ENCODE measurements at places on chromosomes 7 and 10. TPM values are rescaled to one million over a fixed set of nuclear protein-coding genes. Genes with fewer than 3 reads are reported as not detected.

UTF1 gene
- total RNA-seq: not detected

MYOZ1 gene
- not detected for total RNA-seq

GHRHR gene
- not detected for total RNA-seq

CABCOCO1 gene
- 3.5 TPM for total RNA-seq

MARCHF5 gene
- total RNA-seq: 14.1 TPM

SLC39A12 gene
- total RNA-seq: not detected

FFAR4 gene
- total RNA-seq: not detected

FAM241B gene
- not detected for total RNA-seq

IFIT1 gene
- total RNA-seq: 19.7 TPM

RPP30 gene
- total RNA-seq: 47.1 TPM

C10orf105 gene
- total RNA-seq: not detected

SPAM1 gene
- not detected for total RNA-seq

TCF7L2 gene
- total RNA-seq: 10.6 TPM

NEBL gene
- under 0.01 TPM for total RNA-seq

KCNMA1 gene
- total RNA-seq: 77.8 TPM

RBM20 gene
- not detected for total RNA-seq

POLR2J2 gene
- total RNA-seq: 8.3 TPM

GRCh38 chr7:791519-791918, 40.8 kb upstream of the SUN1 start:
- DNase-seq: no peak

DNA sequence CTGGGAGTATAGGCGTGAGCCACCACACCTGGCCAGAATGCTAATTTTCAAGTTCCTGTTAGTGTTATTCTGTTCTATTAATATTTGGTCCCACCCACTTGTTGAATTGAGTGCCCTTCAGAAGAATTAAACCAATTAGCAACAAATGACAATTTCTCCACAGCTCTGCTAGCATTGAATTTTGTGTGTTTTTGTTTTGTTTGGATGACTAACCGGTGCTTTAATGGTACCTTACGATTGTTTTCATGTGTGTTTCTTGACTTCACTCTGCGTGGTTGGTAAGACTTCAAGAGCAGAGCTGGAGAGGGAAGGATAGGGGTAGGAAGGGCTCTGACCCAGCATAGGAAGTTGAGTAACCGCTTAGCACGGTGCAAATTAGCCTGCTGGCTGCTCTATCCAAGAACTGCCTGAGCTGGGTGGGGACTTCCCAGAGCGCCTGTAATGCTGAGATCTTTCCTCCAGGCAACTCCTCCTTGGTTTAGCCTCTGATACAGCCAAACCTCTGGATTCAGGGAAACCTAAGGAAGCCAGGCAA, 4.6 kb downstream of the ARPC1B start:
- DNase-seq: peak; percentile 99

GRCh38 chr7:50828116-50828515, 45.4 kb upstream of the GRB10 start:
- no peak for DNase-seq

DNA sequence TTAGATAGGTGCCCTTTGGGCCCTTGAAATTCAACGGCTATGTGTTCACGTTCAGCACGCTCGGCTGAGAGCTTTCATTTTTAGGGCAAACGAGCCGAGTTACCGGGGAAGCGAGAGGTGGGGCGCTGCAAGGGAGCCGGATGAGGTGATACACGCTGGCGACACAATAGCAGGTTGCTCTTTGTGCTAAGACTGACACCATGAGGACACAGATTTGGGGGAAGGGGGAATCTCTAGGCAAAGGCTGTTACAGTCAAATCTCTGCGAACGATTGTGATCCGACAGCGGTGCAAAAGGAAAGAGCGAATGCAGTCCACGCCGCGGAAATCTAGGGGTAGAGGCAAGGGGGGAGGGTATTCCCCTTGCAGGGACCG, 667 bp downstream of the KLLN start:
- no peak for DNase-seq

DNA sequence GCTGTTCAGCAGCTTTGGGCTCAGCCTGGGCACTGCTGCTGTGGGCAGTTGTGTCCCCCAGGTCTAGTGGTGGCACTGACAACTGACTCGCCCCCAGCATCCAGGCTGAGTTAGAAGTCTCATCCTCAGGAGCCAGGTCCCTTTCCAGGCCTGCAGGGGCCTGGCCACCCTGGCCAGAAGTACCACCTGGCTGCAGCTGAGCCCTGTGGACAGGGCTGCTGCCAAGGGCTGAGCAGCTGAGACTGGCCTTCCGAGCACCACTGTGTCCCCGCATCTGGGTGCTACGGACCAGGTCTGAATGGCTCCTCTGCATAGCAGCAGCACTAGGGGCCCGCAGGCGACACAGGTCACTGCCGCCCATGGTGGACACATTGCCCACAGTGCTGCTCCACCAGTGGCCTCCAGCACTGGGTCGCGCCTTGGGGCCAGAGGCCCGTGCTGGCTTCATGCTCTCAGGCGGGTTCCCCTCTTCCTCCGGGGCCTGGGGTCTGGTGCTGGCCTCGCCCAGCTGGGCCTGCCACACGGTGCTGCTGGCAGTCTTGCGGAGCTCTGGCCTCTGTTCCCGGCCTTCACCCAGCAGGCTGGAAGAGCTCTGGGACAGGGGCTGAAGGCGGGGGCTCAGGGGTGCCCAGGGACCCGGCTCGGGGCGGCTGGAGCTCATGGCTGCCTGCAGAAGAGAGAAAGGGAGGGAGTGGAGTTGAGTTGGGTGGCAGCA, 6.2 kb downstream of the GPRIN2 start:
- peak; percentile 84 for DNase-seq

DNA sequence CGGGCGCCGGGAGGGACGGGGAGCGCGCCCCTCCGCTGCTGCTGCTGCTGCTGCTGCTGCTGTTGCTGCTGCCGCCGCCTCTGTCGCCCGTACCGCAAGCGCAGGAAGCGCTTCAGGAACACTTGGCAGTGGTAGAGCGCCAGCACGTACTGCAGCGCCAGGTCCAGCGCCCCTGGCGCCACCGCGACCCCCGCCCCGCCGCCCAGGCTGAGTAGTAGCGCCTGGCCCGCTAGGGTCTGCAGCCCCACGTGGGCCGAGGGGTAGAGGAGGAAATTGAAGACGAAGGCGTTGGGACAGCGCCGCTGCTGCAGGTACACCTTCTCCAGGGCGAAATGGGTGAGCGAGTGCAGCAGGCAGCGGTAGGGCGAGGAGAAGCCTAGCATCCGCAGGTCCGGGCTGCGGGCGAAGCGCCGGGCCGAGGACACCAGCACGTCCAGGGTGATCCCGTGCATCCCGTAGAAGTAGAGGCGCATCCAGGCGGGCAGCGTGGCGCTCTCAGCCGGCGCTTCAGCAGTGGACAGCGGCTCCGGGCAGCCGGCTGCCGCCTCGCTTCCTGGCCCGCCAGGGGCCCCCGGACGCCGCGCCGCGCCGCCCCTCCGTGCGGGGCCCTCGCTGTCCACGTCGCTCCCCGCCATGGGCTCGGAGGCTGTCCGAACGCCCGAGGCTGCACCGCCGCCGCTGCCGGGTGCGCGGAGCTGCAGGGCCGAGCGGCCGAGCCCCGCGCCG, at the start of gene TMEM229A:
TMEM229A (minus strand) TSS at position 699 of the 726 bp plus-strand sequence; CDS start at position 635, 64 bp downstream.
- DNase-seq: peak; percentile 92

GRCh38 chr7:2864999-2865670, 21.0 kb upstream of the GNA12 start:
- peak; percentile 90 for DNase-seq

GRCh38 chr7:98372993-98373392, 27.9 kb downstream of the BAIAP2L1 start:
- DNase-seq: peak; percentile 81

- peak; percentile 55 for DNase-seq
Measured at GRCh38 chr10:15227611-15228372, 59.3 kb upstream of the NMT2 start.

DNA sequence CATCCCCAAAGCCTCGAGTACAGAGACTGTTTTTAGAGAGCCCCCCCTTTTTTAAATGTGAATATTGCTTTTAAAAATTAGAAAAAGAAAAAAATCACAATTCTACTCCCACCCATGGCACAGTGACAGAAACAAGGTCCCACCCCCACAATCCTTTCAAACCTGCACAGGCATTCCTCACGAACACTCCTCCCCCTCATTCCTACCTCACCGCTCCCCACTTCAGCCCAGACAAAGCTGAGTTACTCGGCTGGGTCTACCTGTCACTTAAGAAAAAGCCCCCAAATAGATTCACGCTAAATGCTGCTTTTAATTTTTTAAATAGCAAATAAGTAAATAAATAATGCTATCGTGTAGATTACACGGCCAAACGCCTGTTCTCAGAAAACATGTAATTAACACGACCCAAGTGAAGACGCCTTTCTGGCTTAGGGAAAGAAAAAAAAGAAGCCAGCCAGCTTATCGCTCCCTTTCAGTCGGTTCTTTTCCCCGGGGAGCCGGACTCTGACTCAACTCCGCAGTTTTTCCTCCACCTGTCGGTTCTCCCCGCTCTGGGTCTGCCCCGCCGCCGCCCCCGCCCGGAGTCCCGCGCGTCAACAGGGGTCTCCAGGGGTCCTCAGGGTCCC, 739 bp downstream of the MPP7 start:
- peak; percentile 79 for DNase-seq

DNA sequence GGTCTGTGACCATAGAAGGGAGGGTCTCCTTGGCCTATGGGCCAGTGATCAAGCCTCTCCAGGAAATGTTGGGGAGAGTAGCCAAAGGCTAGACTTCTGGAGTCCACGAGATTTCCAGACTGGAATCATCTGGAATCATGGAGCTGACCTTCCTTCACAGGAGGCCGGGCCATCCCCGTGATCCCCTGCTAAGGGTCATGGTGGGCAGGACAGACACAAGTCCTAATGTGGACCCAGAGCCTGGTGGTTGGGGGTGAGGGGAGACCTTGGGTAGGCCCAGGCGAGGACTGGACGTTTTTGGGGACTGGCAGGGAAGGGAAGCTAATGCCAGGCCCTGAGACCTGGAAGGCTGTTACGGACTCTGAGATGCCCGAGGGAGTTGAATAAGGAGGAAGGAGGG, 9.8 kb upstream of the GRID1 start:
- peak; percentile 59 for DNase-seq

- peak; percentile 95 for DNase-seq
Measured at GRCh38 chr10:79189853-79190435, 121.2 kb downstream of the ZMIZ1 start.

- peak; percentile 79 for DNase-seq
Measured at GRCh38 chr10:124222318-124222987, 129.1 kb upstream of the CHST15 start.

DNA sequence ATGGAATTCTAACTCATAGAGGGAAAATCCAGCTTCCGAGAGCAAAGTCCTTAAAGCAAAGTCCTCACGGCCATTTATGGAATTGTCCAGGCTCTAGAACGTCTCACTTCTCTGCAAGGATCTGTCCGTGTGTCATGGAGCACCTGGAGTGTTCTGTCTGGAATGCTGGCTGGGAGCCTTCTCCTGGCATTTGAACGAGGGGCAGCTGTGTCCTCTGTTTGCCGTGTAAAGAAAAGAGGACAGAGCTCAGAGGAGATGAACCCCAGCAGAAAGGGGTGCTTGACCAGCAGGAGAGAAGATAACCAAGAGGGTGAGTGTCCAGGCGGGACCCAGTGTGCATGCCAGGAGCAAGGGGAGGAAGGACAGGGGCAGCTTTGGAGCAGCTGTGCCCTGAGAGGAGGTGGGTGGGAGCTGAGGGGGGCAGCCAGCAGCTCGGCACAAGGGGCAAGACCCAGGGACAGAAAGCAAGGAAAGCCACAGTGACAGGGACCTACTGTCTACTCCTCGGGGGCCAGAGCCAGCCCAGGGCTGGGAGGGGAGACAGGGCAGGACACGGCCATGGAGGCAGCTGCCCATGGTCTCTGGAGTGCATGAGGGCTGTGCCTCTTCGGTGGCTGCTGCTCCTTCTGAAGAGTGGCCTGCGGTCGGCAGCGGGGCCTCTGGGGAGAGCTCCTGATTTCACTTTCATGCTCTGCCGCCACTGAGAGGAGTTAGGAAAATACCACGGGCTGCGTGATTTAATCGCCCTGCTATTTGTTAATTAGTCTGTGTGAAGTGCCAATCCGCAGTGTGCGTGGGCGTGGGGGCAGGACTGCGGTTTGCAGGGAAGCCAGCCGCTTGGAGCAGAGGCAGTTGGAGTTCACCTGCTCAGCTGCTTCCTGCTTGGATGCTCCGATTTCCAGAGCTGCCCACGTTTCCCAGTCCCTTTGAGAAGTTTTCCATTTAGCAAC, 149.3 kb upstream of the SHH start:
- no peak for DNase-seq
